PC-3 (cell line): ENCODE measurements at places on chromosomes 7 and 10. TPM values are rescaled to one million over a fixed set of nuclear protein-coding genes. Genes with fewer than 3 reads are reported as not detected.

FAM25A gene
- 6.6 and 11.4 TPM in 2 replicates for total RNA-seq

CTAGE8 gene
- total RNA-seq: 0.69 and 1.2 TPM in 2 replicates

TMEM178B gene
- total RNA-seq: 0.29 and 0.46 TPM in 2 replicates

HMX2 gene
- not detected in 2 replicates for total RNA-seq

SP4 gene
- 2.5 and 3.1 TPM in 2 replicates for total RNA-seq

RNLS gene
- not detected in 2 replicates for total RNA-seq

DNA sequence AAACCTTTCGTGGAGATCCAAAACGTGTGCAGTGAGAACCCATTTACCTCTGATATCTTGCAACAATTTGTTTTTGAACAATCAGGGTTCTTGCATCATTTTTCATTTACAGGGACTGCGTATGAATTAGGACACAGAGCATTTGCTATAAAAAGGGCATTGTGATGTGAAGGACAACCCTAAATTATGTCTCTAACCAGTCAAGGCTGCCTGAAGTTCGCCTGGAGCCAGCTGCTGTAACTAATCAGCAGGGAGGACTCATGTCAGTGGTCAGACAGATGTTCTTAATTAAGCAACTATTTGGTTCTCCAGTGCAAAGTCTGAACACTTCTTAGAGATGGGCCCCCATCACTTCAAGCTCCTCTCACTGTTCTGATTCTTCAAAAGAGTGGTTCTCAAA is 674.8 kb downstream of the KCNMA1 start:
- no peak for DNase-seq

- no peak for DNase-seq
These were observed 22.3 kb upstream of the EXOC6 start for GRCh38 chr10:92826061-92826460.

DNA sequence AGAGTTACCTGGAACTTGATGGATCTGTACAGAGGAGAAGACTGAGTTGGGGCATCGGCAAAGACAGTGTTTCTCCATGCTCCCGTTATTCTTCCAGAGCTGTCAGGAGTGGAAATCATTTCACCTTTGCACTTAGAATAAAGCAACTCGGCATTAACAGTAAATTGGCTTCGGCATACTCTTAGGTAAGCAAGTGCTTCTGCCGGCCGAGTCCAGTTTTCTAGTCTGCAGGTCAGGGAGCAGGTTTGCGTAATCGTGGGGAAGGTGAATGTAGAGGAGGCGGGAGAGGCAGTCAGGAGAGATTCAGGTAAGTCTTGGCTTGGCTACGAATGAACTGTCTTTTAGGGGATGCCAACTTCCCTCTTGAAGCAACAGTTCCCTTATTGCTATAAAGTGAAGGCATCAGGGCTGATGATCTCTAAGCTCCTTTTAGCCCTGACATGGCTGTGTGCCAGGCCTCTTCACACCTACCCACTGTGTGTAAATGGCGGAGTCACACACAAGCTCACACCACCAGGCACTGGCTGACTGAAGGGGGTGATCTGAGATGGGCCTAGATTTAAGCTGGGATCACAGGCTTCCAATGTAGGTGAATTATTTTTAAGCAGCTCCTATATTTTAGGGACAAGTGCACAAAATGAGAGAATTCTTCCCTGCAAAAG is 127.1 kb downstream of the GATA3 start:
- no peak for DNase-seq

DNA sequence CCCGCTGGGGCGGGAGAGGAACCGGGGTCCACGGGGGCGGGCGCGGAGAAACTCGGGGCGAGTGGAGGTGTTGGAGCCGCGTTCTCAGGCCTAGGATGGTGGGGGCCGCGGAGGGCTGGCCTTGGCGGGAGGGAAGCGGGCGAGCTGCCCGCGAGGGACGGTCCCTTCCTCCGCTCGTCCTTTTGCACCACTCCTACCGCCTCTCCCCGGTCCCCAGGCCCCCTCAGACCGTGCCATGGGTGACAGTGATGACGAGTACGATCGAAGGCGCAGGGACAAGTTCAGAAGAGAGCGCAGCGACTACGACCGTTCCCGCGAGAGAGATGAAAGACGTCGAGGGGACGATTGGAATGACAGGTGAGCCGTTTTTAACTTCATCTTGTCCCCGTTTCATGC is 451 bp downstream of the SRRT start:
- peak; percentile 20 for DNase-seq

DNA sequence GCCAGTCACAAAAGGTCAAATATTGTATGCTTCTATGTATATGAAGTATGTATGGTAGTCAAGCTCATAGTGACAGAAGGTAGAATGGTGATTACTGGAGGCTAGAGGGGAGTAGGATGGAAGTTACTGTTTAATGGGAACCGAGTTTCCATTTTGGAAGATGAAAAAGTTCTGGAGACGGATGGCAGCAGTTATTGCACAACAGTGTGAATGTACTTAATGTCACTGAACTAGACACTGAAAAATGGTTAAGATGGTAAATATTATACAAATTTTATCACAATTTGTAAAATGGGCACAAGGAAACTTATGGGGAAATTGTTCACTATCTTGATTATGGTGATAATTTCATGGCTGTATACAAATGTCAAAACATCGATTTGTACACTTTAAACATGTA is 284.6 kb downstream of the GFRA1 start:
- no peak for DNase-seq

DNA sequence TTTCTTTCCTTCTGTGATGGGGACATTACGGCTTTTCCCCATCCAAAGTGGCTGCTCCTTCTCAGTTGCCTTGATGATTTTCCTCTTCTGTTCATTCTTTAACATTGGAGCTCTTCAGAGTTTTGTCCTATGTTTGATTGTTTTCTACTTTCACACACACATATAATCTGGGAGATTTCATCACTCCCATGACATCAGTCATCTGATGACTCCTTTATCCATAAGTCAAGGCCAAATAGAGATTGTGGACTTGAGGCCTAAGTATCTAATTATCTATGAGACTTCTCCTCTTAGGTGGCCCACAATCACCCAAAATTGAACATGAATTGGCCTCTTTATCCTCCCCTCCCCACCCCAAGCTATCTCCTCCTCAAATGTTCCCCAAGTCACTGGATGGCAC is 5.3 kb upstream of the COL1A2 start:
- no peak for DNase-seq

DNA sequence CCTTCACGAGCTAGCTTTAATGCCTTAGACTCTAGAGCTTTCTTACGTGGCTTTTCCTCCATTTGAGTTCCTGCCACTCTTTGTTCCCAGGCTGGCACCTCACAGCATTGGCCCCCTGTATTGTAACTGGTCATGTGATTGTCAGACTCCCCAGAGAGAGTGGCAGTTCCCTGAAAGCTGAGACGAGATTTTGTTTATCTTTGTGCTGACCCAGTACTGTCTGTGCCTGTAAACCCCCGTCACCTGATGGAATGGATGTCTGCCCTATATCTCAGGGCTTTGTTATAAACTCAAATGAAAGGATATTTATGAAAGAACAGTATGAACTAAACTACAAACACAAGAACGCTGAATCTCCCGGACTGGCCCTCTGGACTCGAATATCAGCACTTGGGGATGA is 13.0 kb downstream of the NOBOX start:
- DNase-seq: no peak

DNA sequence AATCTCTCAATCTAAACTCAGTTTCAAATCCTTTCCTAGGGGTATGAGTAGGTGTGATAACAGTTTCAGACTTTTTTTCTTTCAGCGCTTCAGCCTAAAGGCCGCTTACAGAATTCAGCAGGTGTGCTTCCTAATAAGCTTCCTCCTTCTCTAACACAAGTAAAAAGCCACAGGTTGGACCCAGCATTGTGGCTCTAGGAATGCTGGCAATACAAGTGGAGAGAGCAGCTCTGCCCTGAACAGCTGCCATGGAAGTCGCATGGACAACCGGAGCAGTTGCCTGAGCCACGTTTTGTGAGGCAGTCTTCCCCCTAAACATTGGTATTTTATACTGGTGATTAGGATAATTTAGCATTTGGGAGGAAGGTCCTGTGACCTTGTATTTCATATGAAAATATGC is 83.5 kb downstream of the ST7 start:
- no peak for DNase-seq

- peak; percentile 95 for DNase-seq
These were observed 43.4 kb downstream of the DNMBP start for GRCh38 chr10:99966306-99966705.

GRCh38 chr7:138752518-138753149 is 45.2 kb upstream of the TMEM213 start:
- peak; percentile 98 for DNase-seq

GRCh38 chr10:117444497-117445040 is 69.3 kb upstream of the PDZD8 start:
- DNase-seq: no peak

- DNase-seq: no peak
These were observed 184.4 kb downstream of the PON1 start for GRCh38 chr7:95139922-95140321.

GRCh38 chr10:45420453-45421192 is 46.6 kb downstream of the ALOX5 start:
- peak; percentile 88 for DNase-seq

DNA sequence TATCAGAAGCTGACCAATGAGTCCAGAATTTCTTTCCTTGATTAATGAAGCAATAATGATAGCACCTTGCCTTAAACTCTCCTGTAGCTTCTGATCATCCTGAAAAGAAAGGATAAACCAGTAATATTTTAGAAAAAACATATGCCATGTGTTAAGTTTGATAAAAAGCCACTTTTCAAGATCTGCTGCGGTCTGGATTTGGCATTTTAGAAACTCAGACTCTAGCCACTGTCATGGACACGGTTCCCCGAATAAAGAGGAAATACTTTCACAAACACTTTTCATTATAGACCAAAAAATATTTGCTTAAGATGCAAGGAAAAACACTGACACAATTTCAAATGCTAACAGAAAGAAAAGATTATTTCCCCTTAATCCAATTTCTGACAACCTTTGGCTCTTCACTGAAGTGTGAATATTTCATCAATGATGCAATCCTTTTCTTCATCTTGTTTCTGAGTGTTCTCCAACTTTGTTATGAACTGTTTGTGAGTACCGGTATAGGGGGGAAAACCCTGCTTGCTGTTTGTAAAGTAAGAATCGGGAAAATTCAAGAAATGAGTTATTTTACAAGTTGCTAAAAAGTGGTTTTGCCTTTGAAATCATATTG is 329.5 kb downstream of the CRPPA start:
- no peak for DNase-seq

- no peak for DNase-seq
These were observed 48.8 kb downstream of the DAGLB start for GRCh38 chr7:6398943-6399342.

- no peak for DNase-seq
These were observed 25.7 kb upstream of the AGFG2 start for GRCh38 chr7:100513212-100513810.

DNA sequence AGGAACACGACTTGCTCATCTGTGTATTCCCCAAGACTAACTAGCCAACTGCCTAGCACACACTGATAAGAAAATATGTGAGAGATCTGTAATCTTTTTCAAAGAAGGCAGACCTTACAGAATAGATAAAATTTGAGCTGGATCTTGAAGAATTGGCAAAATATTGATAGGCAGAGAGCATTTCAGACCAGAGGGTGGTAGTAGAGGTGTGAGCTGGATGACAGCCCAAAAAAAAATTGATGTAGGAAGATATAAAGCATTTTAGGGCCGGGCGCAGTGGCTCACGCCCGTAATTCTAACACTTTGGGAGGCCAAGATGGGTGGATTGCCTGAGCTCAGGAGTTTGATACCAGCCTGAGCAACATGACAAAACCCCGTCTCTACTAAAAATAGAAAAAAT is 1.2 kb upstream of the ZNF746 start:
- no peak for DNase-seq

DNA sequence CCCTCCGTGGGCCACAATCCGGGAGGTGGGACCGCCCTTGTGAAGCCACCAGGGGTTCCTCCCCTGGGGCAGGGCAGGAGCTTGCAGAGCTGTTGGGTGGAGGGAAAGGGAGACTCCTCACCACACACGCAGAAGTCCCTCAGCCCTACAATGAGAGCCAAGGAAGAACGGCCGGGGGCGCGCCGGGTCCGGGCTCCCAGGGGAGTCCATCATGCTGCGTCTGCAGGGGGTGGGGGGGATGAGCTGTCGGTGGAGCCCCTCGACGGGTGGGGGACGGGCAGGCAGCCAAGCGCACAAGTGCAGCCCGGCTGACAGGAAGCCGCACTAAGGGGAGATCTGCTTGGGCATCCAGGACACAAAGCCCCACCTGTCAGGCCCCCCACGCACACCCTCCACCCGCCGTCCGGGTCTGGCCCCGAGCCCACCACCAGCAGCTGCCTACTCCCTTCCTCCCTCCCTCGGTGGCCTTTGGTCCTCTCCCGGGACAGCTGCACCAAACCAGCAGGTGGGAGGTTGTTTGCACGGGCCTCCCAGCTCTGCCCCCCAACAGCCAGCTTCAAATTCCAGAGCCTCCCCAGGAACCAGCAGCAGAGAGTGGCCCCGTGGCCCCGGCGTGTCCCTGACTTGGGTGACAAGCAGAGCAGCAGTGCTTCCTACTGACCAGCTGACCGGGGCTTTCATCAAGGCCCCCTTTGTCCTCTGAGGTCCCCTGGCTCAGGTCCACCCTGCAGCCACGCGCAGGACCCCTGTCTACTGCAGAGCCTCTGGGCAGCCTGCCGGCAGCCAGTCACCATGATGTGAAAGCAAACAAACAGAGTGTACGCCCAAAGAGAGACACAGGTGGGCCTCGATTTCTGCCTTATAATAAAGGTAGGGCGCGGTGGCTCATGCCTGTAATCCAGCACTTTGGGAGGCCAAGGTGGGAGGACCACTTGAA is 50.3 kb downstream of the HIP1 start:
- DNase-seq: no peak

- peak; percentile 61 for DNase-seq
These were observed 38.3 kb downstream of the LYZL2 start for GRCh38 chr10:30591249-30591670.

DNA sequence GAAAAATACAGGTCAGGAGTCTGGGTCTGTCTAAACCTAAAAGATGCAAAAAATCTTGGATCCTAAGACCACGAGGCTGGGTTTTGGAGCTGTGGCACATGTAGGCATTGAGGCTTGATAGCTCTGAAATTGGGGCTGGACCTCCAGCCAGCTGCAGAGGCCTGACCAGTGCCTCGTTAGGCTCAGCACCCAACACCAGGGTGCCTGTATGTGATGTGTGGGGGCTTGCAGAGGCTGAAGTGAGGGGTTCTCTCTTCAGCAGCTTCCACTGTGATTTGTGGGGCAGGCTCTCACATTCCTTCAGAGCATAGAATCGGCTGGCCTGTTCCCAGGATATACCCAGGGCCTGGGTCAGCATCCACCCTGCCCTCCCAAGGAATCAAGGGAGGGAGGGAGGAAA is 247.8 kb downstream of the BUB3 start:
- no peak for DNase-seq

GRCh38 chr10:62025134-62025794 is 123.8 kb downstream of the ARID5B start:
- DNase-seq: peak; percentile 90

DNA sequence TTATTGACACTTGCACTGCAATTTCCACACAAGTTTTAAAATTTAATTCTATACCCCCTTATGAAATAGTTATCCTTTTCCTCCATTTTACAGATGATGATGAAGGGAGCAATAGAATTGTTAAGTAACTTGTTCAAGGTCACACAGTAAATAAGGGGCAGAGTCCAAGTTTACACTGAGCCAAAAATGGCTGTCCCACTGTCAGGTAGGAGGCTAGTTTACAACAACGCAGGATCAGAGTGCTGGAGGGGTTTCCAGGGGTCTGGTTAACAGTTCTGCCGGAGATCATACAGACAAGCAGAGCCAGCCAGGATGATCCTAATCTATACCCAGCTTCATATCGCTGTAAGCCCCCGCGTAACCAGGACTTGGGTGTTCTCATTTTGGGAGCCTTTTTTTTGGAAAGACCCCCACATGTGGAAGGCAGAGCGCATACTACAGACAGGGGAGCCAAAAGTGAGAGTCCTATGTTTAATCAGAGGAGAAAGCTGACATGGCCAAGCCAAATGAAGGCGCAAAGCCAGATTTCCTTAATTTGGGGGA is 524 bp upstream of the UNC5B start:
- no peak for DNase-seq
